H4 (cell line): ENCODE measurements at places on chromosomes 12 and 14. TPM values are rescaled to one million over a fixed set of nuclear protein-coding genes. Genes with fewer than 3 reads are reported as not detected.

Gene OTX2
- total RNA-seq, result not detected in 2 replicates

Gene ETFBKMT
- total RNA-seq, result 1.3 and 1.9 TPM in 2 replicates

Gene MDM1
- 8.4 and 13.4 TPM in 2 replicates for total RNA-seq

Gene ITGB7
- total RNA-seq, result 0.39 and 1.2 TPM in 2 replicates

Gene COPS7A
- 93.8 and 93.9 TPM in 2 replicates for total RNA-seq

Gene CCDC196
- not detected in 2 replicates for total RNA-seq

Gene RFX4
- not detected in 2 replicates for total RNA-seq

Gene COPZ1
- total RNA-seq, result 155 and 212 TPM in 2 replicates

Gene CABP1
- total RNA-seq, result not detected in 2 replicates

Gene KRT6B
- not detected in 2 replicates for total RNA-seq

Gene TRHDE
- total RNA-seq, result 2.4 and 8.8 TPM in 2 replicates

Gene ETV6
- 4.6 and 6.1 TPM in 2 replicates for total RNA-seq

Gene MIPOL1
- 0.06 TPM in 1 of 2 replicates, not detected in the other for total RNA-seq

Gene FGF6
- total RNA-seq, result not detected in 2 replicates

Gene ZNF384
- total RNA-seq, result 21.2 and 23.6 TPM in 2 replicates

Gene PRKD1
- total RNA-seq, result 4.1 and 4.4 TPM in 2 replicates

Gene SLC25A21
- not detected in 2 replicates for total RNA-seq

Gene WASHC4
- total RNA-seq, result 27.8 and 35.8 TPM in 2 replicates

Gene SLC41A2
- total RNA-seq, result 11.7 and 24.0 TPM in 2 replicates

Gene HOXC5
- total RNA-seq, result not detected in 2 replicates

Gene PRB2
- total RNA-seq, result not detected in 2 replicates

Gene NTF3
- total RNA-seq, result 4.1 and 10.7 TPM in 2 replicates

Gene ART4
- not detected in 2 replicates for total RNA-seq

Gene GUCY2C
- total RNA-seq, result not detected in 2 replicates

Gene AKAP3
- total RNA-seq, result 1.4 and 1.9 TPM in 2 replicates

Gene A2ML1
- total RNA-seq, result not detected in 2 replicates

Gene GPD1
- total RNA-seq, result 0.25 TPM in 1 of 2 replicates, not detected in the other

Gene CCDC197
- not detected in 2 replicates for total RNA-seq

Gene TMEM30B
- total RNA-seq, result not detected in 2 replicates

Gene CMKLR1
- total RNA-seq, result 1.5 and 1.6 TPM in 2 replicates

Gene SPX
- total RNA-seq, result 0.21 and 1.3 TPM in 2 replicates

Gene TTC9
- total RNA-seq, result 0.68 and 0.88 TPM in 2 replicates

Gene TAS2R31
- 1.4 TPM in 1 of 2 replicates, not detected in the other for total RNA-seq

Gene NEUROD4
- total RNA-seq, result not detected in 2 replicates

Gene DIO3
- not detected in 2 replicates for total RNA-seq

Gene GDF3
- total RNA-seq, result not detected in 2 replicates

Gene TROAP
- 39.8 and 56.9 TPM in 2 replicates for total RNA-seq

Gene E2F7
- total RNA-seq, result 12.5 and 16.6 TPM in 2 replicates

Gene GALNT16
- total RNA-seq, result 0.47 and 0.52 TPM in 2 replicates

Gene KRT83
- not detected in 2 replicates for total RNA-seq

Gene PTHLH
- total RNA-seq, result 1.1 and 2.0 TPM in 2 replicates

Gene DIP2B
- total RNA-seq, result 9.0 and 13.2 TPM in 2 replicates

Gene C12orf56
- not detected in 2 replicates for total RNA-seq
